Fibroblast of skin of right quadriceps (primary cell): ENCODE measurements at places on chromosomes 1 and 21.

DNA sequence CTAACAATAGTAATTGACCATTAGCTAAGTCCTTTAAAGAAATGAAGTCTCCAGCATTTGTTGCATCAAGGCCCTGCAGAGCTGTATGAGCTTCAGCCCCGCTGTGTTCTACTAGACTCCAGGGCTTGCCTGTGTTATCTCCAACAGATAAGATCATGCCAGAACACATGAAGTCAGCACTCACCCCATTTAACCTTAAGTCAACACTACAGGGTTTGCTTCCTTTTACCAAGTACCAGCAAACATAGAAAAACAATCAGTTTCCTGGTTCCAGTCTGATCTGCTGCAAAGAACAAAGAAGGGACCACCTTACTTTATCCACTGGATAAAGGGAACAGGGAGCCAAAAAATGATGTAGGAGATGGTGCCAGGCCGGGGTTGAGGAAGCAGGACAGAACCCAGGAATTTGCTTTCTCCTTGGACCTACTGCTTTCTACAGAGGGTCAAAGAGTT lies 41.3 kb upstream of the ENAH start:
- DNase-seq: peak; percentile 27

DNA sequence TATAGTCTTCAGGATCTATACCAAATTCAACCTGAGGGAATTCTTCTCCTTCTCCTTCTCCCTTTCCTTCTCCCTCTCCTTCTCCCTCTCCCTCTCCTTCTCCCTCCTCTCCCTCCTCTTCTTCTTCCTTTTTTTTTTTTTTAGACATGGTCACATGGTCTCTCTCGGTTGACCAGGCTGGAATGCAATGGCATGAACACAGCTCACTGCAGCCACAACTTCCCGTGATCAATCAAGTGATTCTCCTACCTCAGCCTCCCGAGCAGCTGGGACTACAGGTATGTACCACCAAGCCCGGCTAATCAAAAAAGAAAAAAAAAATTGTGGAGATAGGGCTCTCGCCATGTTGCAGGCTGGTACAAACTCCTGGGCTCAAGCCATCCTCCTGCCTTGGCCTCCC lies 51.5 kb downstream of the DNAI4 start:
- no peak for DNase-seq

DNA sequence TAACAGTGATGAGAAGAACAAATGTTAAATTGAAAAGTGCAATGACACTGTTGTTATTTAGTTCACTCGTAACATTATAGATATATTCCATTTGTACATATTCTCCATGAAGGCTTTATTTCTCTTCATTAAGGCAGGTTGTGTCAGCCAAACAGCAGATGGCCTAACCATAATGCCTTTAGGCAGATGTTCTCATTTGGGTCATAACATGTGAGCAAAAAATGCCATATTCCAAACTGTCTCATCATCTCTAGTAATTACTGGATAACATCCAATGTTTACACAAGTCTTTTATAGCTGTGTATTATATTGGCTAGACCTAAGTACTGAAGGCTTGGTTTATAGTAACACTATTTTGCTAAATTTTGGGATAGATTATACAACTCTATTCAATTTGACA lies 87.2 kb upstream of the CHODL start:
- DNase-seq: no peak

GRCh38 chr21:42117967-42118780 lies 47.1 kb downstream of the UMODL1 start:
- no peak for DNase-seq

DNA sequence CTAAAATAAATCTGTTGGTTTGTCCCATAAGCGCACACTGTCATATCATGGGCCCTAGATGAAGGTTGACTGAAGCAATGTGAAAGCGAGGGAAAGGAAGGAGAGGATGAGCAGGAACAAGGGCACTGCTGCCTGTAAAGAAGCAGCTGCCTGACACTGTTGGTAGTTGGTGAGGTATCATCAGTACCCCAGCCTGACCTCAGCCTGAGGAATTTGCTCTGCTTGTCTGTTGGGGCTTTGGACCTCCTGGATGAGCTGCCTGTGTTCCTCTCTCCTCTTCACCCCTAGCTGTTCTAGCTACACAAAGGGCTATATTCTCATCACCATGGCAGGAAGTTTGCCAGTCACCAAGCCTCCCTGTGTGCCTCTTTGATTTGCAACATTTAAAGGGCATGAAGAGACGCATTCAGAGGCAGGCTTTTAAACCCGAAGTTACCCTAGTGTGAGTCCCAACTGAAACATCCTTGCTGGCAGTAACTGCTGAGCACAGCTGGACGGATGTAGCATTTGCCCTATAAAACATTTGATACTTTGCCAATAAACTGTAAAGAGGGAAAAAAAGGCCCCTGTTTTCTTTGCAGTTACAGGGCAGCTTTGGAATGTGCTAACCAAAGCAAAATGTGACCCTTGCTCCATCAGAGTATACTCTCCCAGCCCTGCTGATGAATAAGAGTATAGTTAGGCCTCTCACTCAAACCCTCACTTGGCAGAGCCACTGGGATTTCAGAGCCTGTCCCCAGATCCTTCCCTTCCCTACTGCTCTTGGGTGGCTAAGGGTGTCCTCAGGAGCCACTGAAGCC lies 22.2 kb upstream of the SPATA6 start:
- DNase-seq: peak; percentile 82

GRCh38 chr1:247295274-247295684 lies 36.4 kb downstream of the ZNF496 start:
- DNase-seq: no peak

GRCh38 chr1:85407746-85408377 lies 57.1 kb downstream of the DDAH1 start:
- no peak for DNase-seq

DNA sequence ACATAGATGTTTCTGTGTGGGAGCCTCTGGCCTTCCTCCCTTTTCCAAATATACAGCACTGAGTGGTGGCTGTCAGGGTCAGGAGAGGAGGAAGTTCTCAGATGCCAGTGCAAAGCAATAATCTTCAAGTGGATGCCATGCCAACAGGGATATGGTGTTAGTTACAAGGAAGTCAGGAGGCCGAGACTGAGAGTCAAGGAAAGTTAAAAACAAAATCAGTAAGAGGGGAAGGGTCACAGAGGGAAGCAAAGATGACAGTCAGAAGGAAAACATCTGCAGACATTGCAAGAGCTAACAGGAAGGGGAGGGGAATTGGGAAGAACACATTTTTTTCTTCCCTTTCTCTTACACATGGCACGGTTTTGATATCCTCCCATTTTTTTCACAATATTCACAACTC lies 691.4 kb downstream of the ADGRL2 start:
- no peak for DNase-seq

DNA sequence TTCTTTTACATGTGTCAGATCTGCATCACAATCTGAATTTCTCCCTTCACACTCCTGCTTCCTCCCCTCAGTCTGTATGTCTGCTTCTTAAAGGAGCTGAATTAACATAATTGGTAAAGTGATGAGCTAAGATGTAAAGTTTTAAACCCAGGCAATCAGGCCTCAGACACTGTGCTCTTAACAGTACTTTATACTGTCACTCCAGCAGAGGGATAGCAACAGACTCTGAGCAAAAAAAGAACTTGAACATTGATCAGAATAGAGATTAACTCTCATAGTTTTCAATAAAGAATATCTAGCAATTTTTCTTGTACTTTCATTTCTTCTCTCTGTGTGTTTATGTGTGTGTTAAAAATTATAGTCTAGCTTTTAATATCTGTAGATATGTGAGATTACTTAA lies 110.3 kb downstream of the DUSP10 start:
- DNase-seq: no peak

DNA sequence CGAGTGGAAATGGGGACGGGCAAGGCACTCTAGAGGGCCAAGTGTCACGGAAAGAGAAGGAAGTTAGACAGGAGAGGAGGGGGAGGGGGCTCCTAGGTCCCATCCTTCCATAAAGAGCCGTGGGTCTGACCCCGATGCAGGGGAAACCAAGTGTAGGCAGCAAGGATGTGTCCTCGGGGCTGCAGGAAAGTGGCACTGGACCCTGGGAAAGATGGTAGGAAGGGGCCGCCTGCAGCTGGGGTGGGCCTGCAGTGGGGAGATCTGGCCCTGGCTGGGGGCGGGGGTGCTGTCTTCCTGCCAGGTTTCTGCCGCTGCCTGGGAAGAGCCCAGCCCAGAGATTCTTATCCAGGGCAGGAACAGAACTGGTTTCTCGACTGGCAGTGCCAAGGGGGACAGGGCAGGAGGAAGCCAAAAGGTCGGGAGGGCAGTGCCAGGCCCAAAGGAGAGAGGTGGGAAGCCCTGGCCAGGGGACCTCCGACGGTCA lies 12.9 kb downstream of the CRABP2 start:
- no peak for DNase-seq

GRCh38 chr1:234773936-234774677 lies 164.1 kb upstream of the IRF2BP2 start:
- DNase-seq: no peak

- DNase-seq: no peak
Measured at GRCh38 chr1:18015719-18016118, 91.9 kb upstream of the IGSF21 start.

- no peak for DNase-seq
Measured at GRCh38 chr1:23533246-23534023, 2.4 kb upstream of the E2F2 start.
